ENCODE measurements at places on chromosomes 7 and 10. TPM values are rescaled to one million over a fixed set of nuclear protein-coding genes. Genes with fewer than 3 reads are reported as not detected.
A peak's percentile ranks its signal among the peaks of the same experiment; 100 is the strongest.

CLCN1 gene
- total RNA-seq = not detected

GRCh38 chr7:64869912-64870562 lies 33.0 kb upstream of the ZNF273 start:
- peaks cover 2% of the 10 kb centered on the region for H3K36me3 ChIP-seq
- H3K4me1 ChIP-seq = no peaks in the 10 kb centered on the region
- no peak for DNase-seq
- peaks cover 2% of the 10 kb centered on the region for H3K27me3 ChIP-seq
- no peak overlapping the region for H3K27ac ChIP-seq

GRCh38 chr7:44258865-44259546 lies 58.2 kb downstream of the YKT6 start:
- no peaks in the 10 kb centered on the region for H3K27me3 ChIP-seq
- no peak overlapping the region for H3K4me3 ChIP-seq
- peaks cover 29% of the 10 kb centered on the region for H3K4me1 ChIP-seq
- peak overlapping the region; percentile 94 for H3K27ac ChIP-seq
- no peak for DNase-seq

- no peak for DNase-seq
- H3K27ac ChIP-seq = no peak overlapping the region
- H3K27me3 ChIP-seq = peaks cover 9% of the 10 kb centered on the region
- no peak overlapping the region for H3K4me3 ChIP-seq
These were observed 183.3 kb downstream of the NPSR1 start for GRCh38 chr7:34841326-34841725.

PDE6C gene
- not detected for total RNA-seq

GRCh38 chr7:98187138-98187502 lies 24.1 kb upstream of the BHLHA15 start:
- no peak for DNase-seq
- H3K4me1 ChIP-seq = no peaks in the 10 kb centered on the region
- peaks cover 28% of the 10 kb centered on the region for H3K36me3 ChIP-seq
- no peak overlapping the region for H3K4me3 ChIP-seq
- H3K27ac ChIP-seq = no peak overlapping the region

- peaks cover 5% of the 10 kb centered on the region for H3K27me3 ChIP-seq
- no peak overlapping the region for H3K4me3 ChIP-seq
- H3K27ac ChIP-seq = no peak overlapping the region
These were observed 153.8 kb downstream of the PLPP4 start for GRCh38 chr10:120610791-120611190.

SORCS1 gene
- not detected for total RNA-seq

IFIT2 gene
- 35.7 TPM for total RNA-seq

POM121 gene
- 35.9 TPM for total RNA-seq

ZNF438 gene
- total RNA-seq = 2.4 TPM

GRCh38 chr10:90635111-90635765 lies 222.6 kb downstream of the HTR7 start:
- H3K4me1 ChIP-seq = no peaks in the 10 kb centered on the region
- no peaks in the 10 kb centered on the region for H3K36me3 ChIP-seq
- H3K4me3 ChIP-seq = no peak overlapping the region
- H3K27ac ChIP-seq = no peak overlapping the region
- no peak for DNase-seq

DNA sequence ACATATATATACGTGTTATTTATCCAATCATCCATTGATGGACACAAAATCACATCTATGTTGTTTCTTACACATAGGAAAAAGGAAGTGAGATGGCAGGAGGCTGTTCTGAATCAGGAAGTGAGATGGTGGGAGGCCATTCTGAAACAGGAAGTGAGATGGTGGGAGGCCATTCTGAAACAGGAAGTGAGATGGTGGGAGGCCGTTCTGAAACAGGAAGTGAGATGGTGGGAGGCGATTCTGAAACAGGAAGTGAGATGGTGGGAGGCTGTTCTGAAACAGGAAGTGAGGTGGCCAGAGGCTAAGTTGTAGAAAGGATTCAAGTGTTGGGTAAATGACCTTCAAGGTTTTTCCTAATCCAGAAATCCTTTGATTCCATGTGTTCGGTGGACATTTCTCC lies 921.5 kb downstream of the TYW1 start:
- H3K27me3 ChIP-seq = no peaks in the 10 kb centered on the region
- peaks cover 1% of the 10 kb centered on the region for H3K36me3 ChIP-seq
- H3K27ac ChIP-seq = peak overlapping the region; percentile 37
- no peak for DNase-seq
- H3K4me3 ChIP-seq = no peak overlapping the region

DNA sequence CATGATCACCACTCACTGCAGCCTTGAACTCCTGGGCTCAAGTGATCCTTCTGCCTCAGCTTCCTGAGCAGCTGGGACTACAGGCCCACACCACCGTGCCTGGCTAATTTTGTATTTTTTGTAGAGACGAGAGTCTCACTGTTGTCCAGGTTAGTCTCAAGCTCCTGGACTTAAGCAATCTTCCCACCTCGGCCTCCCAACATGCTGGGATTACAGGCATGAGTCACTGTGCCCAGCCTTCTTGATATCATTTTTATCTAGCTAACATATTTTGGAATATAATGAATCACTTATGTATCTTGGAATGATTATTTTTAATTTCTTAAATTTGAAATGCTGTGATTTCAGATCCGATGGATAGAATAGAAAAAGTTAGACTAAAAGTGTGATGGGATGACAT lies 18.4 kb downstream of the ARL4A start:
- DNase-seq = no peak
- no peak overlapping the region for H3K27ac ChIP-seq
- no peaks in the 10 kb centered on the region for H3K27me3 ChIP-seq

DNA sequence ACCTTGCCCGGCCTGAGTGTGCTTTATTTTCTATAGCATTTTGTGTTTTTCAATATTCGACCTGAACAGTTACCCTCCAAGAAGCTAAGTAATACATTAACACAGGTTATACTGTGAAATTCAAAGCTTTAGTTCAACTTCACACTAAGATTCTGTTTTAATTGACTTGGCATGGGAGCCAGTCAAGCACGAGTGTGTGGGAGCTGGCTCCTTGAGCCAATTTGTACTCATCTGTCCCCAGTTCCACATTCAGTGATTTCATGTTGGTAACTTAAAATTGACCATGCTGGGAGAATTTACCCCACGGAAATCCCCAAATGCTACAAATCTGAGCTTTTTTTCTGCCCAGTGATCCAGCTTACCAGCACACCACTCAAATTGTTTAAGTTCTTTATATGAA lies 20.3 kb downstream of the TSPAN12 start:
- no peak overlapping the region for H3K27ac ChIP-seq
- no peak overlapping the region for H3K4me3 ChIP-seq
- H3K27me3 ChIP-seq = peaks cover 10% of the 10 kb centered on the region
- H3K36me3 ChIP-seq = no peaks in the 10 kb centered on the region
- no peaks in the 10 kb centered on the region for H3K4me1 ChIP-seq

DNA sequence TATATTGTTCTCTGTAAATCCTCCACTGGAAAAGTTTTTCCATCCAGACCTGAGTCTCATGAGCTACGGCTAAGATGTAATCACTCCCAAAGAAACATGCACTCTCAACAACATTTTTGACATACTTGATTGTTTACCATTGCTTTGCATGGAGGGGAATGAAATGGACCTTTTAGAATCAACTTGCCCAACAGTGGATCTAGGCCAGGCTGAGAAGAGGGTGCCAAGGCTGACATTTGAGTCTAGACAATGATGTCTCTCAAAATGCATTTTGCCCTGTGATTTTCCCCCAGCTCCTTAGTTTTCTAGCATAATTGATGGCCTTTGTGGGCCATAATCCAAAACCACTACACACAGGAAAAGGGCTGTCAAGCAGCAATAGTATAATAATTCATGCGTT lies 297.9 kb upstream of the KLF6 start:
- no peak overlapping the region for H3K27ac ChIP-seq
- peaks cover 17% of the 10 kb centered on the region for H3K4me1 ChIP-seq
- H3K36me3 ChIP-seq = no peaks in the 10 kb centered on the region
- no peak for DNase-seq
- no peak overlapping the region for H3K4me3 ChIP-seq
- no peaks in the 10 kb centered on the region for H3K27me3 ChIP-seq

GRCh38 chr7:94655126-94655847 lies 646 bp downstream of the SGCE start:
- peak overlapping the region; percentile 84 for H3K4me3 ChIP-seq
- H3K36me3 ChIP-seq = no peaks in the 10 kb centered on the region
- no peak overlapping the region for H3K27ac ChIP-seq
- H3K4me1 ChIP-seq = peaks cover 13% of the 10 kb centered on the region
- DNase-seq = peak; percentile 10

RPEL1 gene
- not detected for total RNA-seq

DNA sequence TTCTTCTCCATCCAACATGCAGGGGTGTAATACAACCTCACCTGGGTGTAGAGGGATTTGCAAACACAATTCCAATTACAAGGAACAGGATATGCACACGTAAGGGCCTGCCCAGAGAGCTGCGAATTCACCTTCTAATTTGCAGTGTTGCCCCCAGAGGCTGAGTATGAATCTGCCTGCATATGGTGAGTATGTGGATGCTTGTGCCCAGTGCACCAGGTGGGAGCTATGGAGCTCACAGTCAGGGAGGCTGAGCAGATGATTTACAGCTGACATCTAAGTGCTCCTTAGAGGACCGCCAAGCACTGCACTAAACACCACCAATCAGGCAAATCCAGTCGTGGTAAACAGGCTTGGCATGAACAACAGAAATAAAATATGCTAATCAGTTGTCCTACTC lies 132.0 kb downstream of the RELN start:
- DNase-seq = no peak
- no peak overlapping the region for H3K4me3 ChIP-seq
- no peaks in the 10 kb centered on the region for H3K4me1 ChIP-seq
- no peaks in the 10 kb centered on the region for H3K36me3 ChIP-seq
- no peak overlapping the region for H3K27ac ChIP-seq

- H3K4me3 ChIP-seq = no peak overlapping the region
- DNase-seq = no peak
- no peaks in the 10 kb centered on the region for H3K27me3 ChIP-seq
- H3K27ac ChIP-seq = no peak overlapping the region
- no peaks in the 10 kb centered on the region for H3K4me1 ChIP-seq
These were observed 30.9 kb downstream of the ANKRD16 start for GRCh38 chr10:5858811-5859210.

DIP2C gene
- total RNA-seq = 0.67 TPM

CUTC gene
- total RNA-seq = 21.9 TPM

HGF gene
- not detected for total RNA-seq

DNA sequence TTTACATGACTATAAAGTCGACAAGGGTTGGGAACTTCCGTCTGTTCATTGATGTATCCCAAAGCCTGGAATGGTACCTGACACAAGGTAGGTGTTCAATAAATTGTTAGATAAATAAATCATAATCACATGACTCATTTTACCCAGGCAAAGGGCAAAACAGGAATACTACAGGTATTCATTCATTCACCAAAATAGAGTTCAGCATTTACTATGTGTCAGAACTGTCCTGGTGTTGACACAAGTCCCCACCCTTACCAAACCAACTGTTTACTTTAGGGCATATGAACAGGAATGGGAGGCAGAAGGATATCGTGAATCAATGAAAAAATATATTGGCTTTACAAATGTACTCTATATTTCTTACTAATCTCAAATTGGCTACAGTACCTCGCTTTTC lies 666 bp upstream of the YAE1 start:
- H3K4me3 ChIP-seq = peak overlapping the region; percentile 97
- no peak for DNase-seq
- H3K36me3 ChIP-seq = peaks cover 4% of the 10 kb centered on the region

FUOM gene
- total RNA-seq = 34.9 TPM

GRCh38 chr7:70349819-70350218 lies 751.5 kb downstream of the AUTS2 start:
- H3K27ac ChIP-seq = no peak overlapping the region
- H3K4me1 ChIP-seq = peaks cover 6% of the 10 kb centered on the region
- no peaks in the 10 kb centered on the region for H3K27me3 ChIP-seq
- H3K4me3 ChIP-seq = no peak overlapping the region
- DNase-seq = no peak
- H3K36me3 ChIP-seq = no peaks in the 10 kb centered on the region

PRKAR2B gene
- 1.5 TPM for total RNA-seq

ERVW-1 gene
- total RNA-seq = not detected

DNA sequence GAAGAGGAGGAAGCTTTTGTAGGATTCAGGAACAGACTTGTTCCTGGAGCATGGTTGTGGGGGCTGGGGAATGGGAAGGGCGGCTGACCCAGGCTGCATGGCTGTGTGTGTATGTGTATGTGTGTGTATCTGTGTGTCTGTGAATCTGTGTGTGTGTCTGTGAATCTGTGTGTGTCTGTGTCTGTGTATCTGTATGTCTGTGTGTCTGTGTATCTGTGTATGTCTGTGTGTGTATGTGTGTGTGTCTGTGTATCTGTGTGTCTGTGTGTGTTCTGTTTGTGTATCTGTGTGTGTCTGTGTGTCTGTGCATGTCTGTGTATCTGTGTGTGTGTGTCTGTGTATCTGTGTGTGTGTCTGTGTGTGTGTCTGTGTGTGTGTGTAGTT lies 6.6 kb upstream of the STX1A start:
- DNase-seq = no peak
- no peak overlapping the region for H3K4me3 ChIP-seq
- no peaks in the 10 kb centered on the region for H3K4me1 ChIP-seq

GRCh38 chr10:122445904-122446303 lies 8.5 kb upstream of the ARMS2 start:
- H3K36me3 ChIP-seq = no peaks in the 10 kb centered on the region
- H3K4me3 ChIP-seq = no peak overlapping the region
- DNase-seq = no peak

- no peak for DNase-seq
- no peaks in the 10 kb centered on the region for H3K36me3 ChIP-seq
- H3K4me1 ChIP-seq = peaks cover 33% of the 10 kb centered on the region
- no peak overlapping the region for H3K27ac ChIP-seq
- no peaks in the 10 kb centered on the region for H3K27me3 ChIP-seq
- no peak overlapping the region for H3K4me3 ChIP-seq
These were observed 118.1 kb downstream of the MPP7 start for GRCh38 chr10:28184810-28185209.

- no peaks in the 10 kb centered on the region for H3K27me3 ChIP-seq
- peaks cover 15% of the 10 kb centered on the region for H3K4me1 ChIP-seq
- H3K27ac ChIP-seq = no peak overlapping the region
These were observed 9.8 kb downstream of the SAP25 start for GRCh38 chr7:100563809-100564400.

RTKN2 gene
- 4.7 TPM for total RNA-seq

OR6V1 gene
- not detected for total RNA-seq

CPN1 gene
- not detected for total RNA-seq

SMNDC1 gene
- total RNA-seq = 42.4 TPM

DNA sequence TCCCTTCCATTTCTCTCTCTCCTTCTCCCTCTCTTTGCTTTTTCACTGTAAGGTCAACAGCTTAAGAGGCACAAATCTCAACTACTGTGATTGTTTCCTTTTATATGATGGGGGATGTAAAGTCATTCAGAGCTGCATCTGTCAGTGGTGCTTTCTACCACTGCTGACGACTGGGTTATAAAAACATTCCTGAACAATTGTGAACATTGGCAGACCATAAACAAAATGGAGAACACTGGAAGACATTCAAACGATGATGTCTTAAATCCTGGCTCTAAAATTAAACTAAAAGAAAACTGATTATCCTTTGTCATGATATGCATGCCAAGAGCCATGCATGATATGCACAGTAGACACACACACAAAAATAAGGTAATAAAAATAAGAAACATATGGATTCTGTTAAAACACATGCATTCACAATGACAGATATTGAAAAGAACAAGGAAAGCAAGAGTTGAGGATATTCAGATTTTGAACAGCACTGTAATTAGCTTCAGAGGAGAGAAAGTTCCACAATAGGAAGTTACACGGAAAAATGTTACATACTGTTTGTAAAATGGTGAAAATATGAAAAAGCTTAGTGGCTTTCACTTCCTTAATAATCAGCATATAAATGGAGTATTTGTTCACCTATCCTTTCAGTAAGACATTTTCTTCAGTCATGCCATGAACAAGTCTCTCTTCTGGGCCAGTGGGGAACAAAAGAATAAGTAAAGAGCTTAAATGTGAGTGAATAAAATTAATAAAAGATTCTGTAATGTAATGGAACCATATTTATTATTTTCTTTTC lies 89.2 kb downstream of the RNLS start:
- no peaks in the 10 kb centered on the region for H3K27me3 ChIP-seq
- H3K27ac ChIP-seq = no peak overlapping the region
- H3K4me3 ChIP-seq = no peak overlapping the region
